ENCODE measurements at places on chromosomes 7 and 10. TPM values are rescaled to one million over a fixed set of nuclear protein-coding genes. Genes with fewer than 3 reads are reported as not detected.

The TPK1 gene
- total RNA-seq = 4.2 TPM

DNA sequence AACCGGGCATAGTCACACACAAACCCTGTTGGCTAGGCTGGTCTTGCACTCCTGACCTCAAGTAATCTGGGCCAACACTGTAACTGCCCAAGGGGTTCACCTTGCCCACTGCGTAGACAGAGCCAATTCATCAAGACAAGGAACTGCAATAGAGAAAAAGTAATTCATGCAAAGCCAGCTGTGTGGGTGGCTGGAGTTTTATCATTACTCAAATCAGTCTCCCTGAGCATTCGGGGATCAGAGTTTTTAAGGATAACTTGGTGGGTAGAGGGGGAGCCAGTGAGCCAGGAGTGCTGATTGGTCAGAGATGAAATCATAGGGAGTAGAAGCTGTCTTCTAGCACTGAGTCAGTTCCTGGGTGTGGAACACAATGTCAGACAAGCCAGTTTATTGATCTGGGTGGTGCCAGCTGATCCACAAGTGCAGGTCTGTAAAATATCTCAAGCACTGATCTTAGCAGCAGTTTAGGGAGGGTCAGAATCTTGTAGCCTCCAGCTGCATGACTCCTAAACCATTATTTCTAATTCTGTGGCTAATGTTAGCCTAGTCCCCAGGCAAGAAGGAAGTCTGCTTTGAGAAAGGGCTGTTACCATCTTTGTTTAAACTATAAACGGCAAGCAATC, 15.6 kb upstream of the FXYD4 start:
- H3K27ac ChIP-seq = no peak overlapping the region
- DNase-seq = no peak
- no peaks in the 10 kb centered on the region for H3K27me3 ChIP-seq
- H3K4me1 ChIP-seq = no peaks in the 10 kb centered on the region

- peaks cover 5% of the 10 kb centered on the region for H3K36me3 ChIP-seq
- DNase-seq = no peak
- peak overlapping the region; percentile 99 for H3K27ac ChIP-seq
- peak overlapping the region; percentile 75 for H3K4me3 ChIP-seq
- H3K27me3 ChIP-seq = no peaks in the 10 kb centered on the region
These were observed 675 bp upstream of the ATE1 start for GRCh38 chr10:121928528-121928884.

DNA sequence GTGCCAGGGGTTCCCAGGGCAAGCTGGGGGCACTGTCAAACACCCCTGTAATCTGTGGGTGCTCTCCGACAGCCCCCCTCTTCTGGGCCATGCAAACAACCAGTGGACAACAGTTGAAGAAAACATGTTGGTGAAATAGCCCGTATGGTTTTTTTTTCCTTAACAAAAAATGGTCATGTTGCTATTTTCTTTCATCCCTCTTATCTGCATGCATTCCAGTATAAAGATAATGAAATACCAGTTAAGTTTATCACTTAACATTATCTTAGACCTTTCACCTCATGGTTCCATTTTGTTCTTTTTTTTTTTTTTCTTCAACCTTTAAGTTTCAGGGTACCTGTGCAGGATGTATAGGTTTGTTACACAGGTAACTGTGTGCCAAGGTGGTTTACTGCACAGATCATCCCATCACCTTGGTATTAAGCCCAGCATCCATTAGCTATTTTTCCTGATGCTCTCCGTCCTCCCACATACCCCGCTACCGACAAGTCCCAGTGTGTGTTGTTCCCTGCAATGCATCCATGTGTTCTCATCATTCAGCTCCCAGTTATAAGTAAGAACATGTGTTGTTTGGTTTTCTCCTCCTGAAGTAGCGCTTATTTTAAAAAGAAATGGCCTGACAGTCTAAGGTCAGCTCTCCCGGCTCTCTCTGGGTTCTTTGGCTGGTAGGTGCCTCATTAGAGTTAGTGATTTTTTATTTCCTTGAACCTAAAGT, 110.1 kb downstream of the NRP1 start:
- no peaks in the 10 kb centered on the region for H3K27me3 ChIP-seq
- peaks cover under 1% of the 10 kb centered on the region for H3K4me1 ChIP-seq
- H3K4me3 ChIP-seq = no peak overlapping the region
- no peak for DNase-seq
- H3K27ac ChIP-seq = no peak overlapping the region

The PILRA gene
- total RNA-seq = 22.0 TPM

All from upper lobe of left lung (tissue), 6 donors.